Right forelimb (tissue), 1 donor: ENCODE measurements at places on chromosomes 6 and 20.

DNA sequence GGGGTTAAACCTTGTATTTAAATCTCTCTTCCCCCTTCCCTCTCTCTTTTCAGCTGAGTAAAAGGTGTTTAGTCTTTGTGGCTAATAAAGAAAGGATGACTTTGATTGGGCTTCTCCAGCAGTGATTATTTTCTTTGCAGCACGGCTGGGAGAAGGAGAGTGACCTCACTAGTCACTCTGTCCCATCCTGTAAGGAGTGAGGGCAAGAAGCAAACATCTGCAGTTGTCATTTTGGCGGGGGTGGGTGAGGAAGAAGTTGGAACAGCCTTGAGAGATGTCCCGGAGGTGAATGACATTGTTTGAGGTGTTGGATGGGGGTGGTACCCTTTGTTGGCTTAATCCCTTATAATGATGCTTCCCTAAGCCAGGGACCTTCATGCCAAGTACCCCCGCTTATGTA lies 223.6 kb downstream of the EYA2 start:
- DNase-seq: no peak

DNA sequence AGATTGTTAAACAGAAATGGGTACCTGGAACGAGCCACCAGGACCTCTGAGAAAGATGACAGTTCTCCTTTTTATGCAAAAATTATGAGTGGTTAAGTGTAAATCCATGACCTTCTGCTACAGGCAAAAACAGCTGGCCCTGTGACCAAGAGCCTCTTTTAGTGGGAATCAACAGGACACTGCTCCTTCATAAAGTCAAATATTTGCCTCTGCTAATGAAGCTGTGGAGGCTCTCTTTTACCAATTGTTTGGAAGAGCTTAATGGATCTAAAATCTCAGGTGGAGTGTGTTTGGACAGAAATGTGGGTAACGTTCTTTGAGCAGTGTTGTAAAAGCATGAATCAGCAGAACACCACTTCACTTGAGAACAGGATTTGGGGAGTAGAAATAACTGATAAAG lies 117.5 kb upstream of the PCSK2 start:
- no peak for DNase-seq

GRCh38 chr20:59805786-59806577 lies 127.5 kb downstream of the SYCP2 start:
- DNase-seq: no peak

GRCh38 chr6:168107191-168107983 lies 28.4 kb upstream of the FRMD1 start:
- no peak for DNase-seq

DNA sequence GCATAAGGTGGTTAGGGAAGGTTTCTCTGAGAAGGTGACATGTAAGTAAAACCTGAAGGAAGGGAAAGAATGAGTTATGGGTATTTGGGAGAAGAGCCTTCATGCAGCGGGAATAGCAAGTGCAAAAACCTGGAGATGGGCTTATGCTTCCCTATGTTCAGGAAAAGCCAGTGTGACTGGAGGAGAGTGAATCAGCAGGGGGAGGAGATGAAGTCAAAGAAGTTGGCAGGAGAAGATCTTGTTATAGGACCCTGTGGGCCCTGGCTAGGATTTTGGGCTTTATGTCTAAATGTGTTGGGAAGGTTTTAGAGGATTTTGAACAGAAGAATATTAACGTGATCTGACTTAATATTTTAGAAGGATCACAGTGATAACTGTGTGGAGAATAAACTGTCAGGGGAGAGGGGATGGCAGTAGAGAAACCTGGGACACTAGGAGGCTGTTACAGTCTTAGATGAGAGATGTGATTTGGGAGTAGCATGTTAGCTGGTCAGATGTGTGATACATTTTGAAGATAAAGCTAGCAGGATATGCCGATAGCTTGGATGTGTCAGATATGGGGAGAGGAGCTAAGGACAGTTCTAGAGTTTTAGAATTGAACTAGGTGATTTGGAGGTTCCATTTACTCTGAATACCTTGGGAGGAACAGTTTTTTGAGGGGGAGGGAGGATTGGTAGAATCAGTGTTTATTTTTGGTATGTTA lies 41.0 kb downstream of the PHF3 start:
- DNase-seq: no peak

- DNase-seq: no peak
Measured at GRCh38 chr6:16948396-16948795, 153.5 kb upstream of the STMND1 start.

DNA sequence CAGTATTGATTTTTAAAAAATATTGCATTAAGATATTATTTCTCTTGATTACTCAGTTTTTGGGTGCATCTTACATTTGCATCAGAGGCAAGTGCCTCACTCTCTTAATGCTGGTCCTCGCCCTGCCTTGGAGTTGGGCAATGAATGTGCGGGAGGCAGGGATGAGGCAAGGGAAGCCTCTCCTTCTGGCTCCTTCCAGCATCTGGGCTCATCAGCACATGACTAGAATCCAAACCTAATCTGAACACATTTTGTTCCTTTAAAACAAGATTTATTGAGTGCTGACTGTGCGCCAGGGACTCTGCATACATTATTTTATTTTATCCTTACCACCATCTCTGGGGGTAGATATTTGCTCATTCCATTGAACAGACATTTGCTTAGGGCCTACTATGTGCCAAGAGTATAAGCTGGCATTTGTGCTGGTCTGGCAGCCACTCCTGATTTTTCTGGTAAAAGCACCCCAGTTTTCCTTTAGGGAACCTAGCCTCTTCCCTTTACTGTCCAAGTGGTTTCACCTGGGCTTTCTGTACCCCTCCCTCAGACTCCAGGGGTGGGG lies 71.9 kb upstream of the ZNFX1 start:
- no peak for DNase-seq

GRCh38 chr6:125899726-125900182 lies 56.8 kb upstream of the HINT3 start:
- no peak for DNase-seq

GRCh38 chr6:67467341-67467740 lies 1167.7 kb upstream of the ADGRB3 start:
- no peak for DNase-seq

DNA sequence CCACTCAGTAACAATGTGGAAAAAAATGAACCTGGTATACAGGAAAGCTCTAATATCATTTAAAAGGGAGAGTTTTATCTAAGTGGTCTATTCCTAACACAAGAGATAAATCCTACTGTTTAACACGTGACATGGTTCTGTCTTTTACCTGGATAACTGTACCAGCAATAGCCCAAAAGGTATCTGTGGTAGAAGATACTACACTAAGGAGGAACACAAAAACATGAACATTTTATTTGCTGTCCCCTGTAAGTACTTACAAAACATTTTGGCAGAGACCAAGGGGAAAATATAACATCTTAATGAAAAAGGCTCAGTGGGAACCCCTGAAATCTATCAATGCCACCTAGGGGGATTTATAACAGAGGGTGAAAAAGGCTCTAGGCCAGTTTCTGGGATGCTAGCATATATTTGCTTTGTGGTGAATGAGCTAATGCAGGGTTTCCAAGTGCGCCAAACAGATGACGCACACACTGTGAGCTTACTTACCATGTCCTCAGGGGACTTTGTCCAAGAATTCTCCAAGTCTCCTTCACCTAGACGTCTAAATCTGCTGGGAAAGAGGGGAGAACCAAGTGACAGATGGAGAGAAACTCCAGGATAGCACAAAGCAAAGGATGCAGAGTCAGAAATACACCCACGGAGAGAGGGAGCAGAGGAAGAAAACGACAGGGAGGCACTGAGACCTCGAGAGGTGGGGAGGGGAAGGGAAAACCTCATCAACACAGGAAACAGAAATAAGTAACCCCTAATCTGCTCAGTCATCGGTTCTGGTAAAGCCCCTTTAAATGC lies 147.9 kb upstream of the PRND start:
- no peak for DNase-seq

GRCh38 chr6:102798636-102799035 lies 1405.1 kb downstream of the GRIK2 start:
- DNase-seq: no peak

DNA sequence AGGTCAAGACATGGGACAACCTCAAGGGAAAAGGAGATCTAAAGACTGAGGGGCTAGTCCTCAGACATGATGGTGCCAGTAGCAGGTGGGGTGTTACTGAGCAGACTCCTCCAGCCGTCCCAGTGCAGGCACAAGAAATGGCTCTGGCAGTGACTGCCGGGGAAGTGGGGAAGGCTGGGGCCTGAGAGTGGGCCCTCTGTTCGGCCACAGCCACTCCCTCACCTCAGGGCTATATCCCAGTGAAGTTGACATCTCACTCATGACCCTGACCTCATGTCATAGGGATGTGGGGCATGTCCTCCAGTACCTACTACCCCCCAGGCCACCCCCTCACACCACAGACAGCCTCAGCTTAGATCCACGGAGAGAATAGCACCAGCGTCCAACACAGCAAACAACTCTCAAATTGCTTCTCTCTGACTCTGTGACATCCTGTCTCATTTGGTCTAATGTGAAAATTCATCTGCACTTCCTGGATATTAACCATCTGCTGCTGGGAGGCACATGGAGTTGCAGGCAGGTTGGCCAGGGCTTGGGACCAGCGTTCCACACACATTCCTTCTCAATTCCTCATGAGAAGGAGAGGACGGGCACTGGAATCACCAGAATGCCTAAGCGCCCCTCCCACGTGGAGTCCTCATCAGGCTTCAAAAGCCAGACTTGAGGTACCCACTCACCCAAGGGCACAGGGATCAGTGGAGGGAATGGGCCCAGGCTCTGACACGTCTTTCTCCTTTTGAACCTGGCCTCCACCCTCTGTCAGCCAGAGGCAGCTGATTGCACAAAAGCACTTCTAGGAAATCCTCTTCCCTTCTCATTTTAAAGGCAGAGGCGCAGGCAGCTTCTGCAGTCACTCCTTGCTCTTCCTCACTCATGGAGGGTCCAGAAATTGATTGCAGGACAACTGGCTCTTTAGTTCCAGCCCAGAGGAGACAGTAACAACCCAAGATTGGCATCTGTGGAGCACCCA lies 163.6 kb upstream of the CST7 start:
- DNase-seq: no peak

GRCh38 chr6:170093658-170094596 lies 197.0 kb downstream of the DLL1 start:
- peak; percentile 47 for DNase-seq

GRCh38 chr6:140012150-140012549 lies 637.7 kb upstream of the CITED2 start:
- no peak for DNase-seq

DNA sequence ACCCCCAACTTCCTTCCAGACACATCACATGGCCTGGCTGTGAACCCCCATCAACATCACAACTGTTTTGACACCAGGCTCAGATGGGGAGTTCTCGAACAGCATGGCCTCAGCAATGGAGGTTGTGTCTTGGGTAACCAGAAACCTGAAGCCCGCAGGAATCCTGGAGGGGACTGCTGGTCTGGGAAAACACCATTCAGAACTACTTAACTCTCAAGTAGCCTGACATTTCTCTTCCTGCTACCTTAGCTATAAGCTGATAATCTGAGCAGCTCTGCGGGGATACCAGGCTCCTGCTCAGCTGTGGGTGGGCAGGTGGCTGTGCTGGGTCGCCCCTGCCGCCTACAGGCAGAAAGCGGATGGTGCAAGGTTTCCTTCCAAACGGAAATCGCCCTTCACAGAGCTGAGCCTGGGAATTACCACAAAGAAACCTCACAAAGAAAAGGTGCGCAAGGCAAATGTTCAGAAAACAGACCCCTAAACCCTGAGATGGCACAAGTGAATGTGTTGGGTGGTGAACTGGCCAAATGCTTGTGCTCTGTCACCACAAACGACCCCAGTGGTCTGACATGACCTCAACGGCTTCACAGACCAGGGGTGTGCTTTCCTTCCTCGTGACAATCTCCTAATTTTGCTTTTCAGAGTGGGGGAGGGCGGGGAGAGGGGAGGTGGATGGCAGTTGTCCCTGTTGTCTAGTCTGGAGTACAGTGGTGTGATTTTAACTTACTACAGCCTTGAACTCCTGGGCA lies 29.5 kb downstream of the SNX5 start:
- DNase-seq: peak; percentile 83

GRCh38 chr6:144429753-144430152 lies 144.6 kb downstream of the UTRN start:
- no peak for DNase-seq

DNA sequence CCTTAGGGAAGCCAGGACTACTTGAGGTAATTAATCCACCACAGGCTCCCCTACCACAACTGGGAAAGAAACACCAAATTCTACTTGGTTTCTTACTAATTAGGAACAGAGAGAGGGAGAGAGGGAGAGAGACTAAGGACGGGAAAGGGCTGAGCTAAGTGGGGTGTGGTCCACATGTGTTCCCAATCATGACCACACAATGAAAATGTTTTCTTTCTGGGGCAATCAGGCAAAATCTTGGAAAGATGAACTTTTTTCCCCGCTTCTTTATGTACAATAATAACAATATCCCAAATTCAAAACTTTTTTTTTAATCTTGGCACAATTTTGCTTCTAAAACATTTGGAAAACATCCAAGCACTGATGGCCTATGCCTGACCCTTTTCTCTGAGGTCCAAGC lies 734.4 kb downstream of the MAFB start:
- DNase-seq: peak; percentile 59

- no peak for DNase-seq
Measured at GRCh38 chr6:39153766-39154397, 38.9 kb upstream of the SAYSD1 start.

GRCh38 chr20:46004889-46005473 lies 3.7 kb upstream of the MMP9 start:
- no peak for DNase-seq

DNA sequence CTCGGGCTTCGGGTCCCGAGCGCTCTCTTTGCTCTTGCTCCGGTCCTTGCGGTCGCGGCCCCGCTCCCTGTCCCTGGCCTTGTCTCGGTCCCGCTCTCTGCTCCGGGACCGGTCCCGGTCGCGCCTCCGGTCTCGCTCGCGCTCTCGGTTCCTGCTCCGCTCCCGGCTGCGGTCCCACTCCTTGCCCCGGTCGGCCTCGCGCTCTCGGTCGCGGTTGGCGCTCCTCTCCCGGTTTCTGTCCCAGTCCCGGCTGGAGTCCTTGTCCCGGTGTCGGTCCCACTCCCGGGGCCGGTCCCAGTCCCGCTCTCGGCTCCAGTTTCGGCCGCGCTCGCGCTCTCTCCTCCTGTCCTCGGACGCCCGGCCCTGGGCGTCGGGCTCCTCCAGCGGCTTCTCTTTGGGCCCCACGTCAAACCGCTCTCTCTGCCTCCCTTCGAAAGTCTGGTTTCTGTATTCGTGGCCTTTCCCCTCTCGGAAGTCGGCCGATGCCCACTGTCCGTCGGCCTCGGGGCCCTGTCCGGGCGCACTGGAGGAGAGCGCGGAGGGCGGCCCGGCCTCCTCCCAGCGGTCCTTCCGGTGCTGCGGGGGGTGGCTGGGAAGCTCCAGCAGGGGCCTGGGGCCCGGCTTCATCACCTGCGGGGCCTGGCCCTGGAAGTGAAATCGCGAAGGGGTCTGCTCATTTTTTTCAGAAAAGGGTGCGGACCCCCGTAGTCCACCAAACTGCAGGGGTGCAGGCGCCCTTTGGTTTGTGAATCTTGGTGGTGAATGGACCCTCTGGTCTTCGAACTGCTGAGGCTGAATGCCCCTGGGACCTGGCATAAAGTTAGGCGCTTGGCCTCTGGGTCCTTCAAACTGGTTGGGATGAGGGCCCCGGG lies 17.9 kb upstream of the TCFL5 start:
- no peak for DNase-seq

DNA sequence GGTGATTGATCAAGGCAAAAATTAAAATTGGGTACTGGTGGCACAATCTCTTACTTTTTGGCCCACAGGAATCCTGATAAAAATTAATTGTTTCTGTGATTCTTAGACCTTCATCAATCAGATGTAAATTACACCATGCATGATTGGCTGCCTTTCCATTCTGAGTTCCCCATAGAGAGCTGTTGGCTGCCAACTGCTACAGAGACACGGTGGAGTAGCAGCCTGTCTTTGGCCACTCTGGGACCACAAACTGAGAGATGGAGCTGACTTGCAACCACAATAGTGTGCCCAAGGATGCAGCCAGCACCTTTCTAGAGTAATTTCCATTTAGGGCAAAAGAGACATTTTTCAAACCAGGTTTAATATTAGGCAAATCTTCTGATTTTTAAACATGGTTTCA lies 274.3 kb upstream of the MMS22L start:
- no peak for DNase-seq
